NCI-H1092 (cell line): ENCODE measurements at places on chromosomes 6 and 20.

DNA sequence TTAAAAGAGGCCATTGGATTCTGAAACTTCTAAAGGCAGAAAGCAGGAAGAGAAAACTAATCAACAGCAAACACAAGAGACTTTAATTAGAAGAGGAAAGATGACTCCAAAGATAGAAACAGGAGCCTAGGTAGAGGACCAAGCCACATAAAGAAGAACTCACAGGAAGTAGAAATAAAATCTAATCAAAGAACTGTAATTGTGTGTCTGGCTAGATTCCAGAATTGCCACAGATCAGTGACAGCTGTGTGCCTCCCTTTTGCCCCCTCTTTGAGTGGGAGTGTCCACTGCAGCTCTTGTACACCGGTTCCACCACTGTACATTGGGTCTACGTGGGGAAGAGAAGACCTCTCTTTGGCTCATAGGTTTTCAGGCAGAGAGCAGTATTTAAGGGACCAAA lies 22.3 kb upstream of the THEMIS start:
- no peak for DNase-seq

DNA sequence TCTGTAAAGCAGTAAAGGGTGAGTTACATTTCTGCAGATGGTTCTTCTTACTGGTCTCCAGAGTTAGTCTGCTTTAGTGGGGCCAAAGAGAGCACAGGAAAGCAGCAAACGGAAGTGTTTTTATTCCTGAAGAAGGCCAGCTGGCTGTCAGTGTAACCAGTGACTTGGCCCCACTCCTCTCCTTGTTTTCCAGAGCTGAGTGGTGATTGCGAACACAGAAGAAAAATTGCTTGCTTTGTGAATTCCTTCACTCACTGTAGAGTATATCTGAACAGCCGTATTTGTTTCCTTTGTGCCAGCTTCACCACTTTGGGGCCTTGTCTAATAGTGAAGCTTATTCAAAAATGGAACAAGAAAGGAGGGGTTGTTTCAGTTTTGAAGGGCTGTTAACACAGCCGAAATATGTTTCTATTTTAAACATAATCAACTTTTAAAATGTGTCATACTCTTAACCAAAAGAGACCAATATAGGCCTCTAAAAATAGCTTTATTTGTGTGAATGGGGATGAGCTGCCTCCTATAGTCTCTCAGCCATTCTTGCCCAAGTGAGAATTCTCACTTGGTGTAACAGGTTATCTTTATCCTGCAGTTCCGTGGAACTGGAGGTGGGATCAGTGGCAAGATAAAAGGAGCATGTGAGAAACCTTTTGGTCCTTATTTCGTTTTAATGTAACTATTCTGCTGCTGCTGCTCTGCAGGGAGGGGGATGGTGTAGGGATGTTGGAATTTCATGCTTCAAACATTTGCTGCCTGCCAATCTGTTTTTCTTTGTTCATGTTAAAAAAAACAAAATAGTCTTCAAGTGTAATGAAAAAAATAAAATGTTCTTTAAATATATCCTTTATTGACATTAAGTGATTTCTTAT lies 37.8 kb downstream of the ZC2HC1B start:
- DNase-seq: no peak

- no peak for DNase-seq
These were observed 185.1 kb upstream of the RAB32 start for GRCh38 chr6:146358431-146359046.

GRCh38 chr20:210809-211502 lies 16.1 kb upstream of the DEFB129 start:
- no peak for DNase-seq

- DNase-seq: no peak
These were observed 13.6 kb downstream of the SESN1 start for GRCh38 chr6:109081026-109081425.
